ENCODE measurements at places on chromosomes 16 and 17. TPM values are rescaled to one million over a fixed set of nuclear protein-coding genes. Genes with fewer than 3 reads are reported as not detected.

The STUB1 gene
- 122 TPM for polyA plus RNA-seq

The ATAD5 gene
- polyA plus RNA-seq = 1.1 TPM

The PPL gene
- polyA plus RNA-seq = 14.3 TPM

The PKMYT1 gene
- 5.3 TPM for polyA plus RNA-seq

The CFAP119 gene
- polyA plus RNA-seq = 19.6 TPM

The KRT24 gene
- polyA plus RNA-seq = 1.9 TPM

The SPSB3 gene
- 282 TPM for polyA plus RNA-seq

The STH gene
- not detected for polyA plus RNA-seq

The KRT25 gene
- 1.0 TPM for polyA plus RNA-seq

The TAC4 gene
- polyA plus RNA-seq = 0.32 TPM

The TSPOAP1 gene
- polyA plus RNA-seq = 45.2 TPM

The GINS2 gene
- 1.4 TPM for polyA plus RNA-seq

The MT1G gene
- polyA plus RNA-seq = 353 TPM

The ZNF19 gene
- polyA plus RNA-seq = 3.2 TPM

The PRRT2 gene
- 1.0 TPM for polyA plus RNA-seq

The AOC3 gene
- 16.0 TPM for polyA plus RNA-seq

DNA sequence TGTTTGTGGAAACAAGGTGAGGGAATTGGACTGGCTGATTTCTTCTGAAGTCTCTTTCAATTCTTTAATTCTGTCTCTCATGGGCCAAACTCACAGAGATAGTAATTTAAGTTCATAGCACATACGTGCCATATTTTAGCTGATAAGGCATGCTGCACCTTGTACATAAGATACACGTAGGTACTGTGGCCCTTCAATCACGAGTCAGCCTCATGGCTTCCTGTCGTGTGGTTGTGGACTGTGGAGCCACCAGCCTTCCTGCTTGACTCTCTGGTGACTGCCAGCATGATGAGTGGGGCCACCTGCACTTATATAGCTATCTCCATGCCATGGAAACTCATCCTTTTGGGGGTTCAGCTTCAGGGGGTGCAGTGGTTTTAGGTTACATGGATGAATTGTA lies 25.1 kb downstream of the KSR1 start:
- H3K27me3 ChIP-seq = no peaks in the 10 kb centered on the region
- no peak for DNase-seq
- H3K27ac ChIP-seq = no peak overlapping the region
- no peaks in the 10 kb centered on the region for H3K36me3 ChIP-seq
- peaks cover 23% of the 10 kb centered on the region for H3K4me1 ChIP-seq

DNA sequence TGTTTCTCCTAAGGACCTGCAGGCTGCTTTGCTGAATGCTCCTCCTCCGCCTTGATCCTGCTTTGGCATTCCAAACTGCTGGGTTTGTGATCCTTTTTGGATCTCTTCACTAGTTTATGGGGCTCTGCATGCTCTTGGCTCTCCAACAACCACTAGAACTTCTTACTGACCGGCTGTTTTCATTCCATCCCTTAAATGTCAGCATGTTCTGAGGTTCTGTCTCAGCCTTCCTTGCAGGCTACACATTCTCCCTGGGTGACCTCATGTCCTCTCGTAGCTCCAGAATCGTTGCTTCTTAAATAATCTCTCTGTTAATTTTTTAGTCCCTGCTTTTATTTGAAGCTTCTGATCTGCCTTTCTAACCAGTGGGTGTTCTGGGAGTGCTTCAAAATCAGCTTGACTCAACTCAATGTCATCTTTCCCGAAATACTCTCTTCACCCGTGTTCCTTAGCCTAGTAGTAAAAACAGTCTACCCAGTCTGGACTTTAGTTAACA lies 119.0 kb upstream of the HS3ST2 start:
- no peak overlapping the region for H3K27ac ChIP-seq
- H3K4me3 ChIP-seq = no peak overlapping the region
- no peaks in the 10 kb centered on the region for H3K36me3 ChIP-seq
- H3K27me3 ChIP-seq = no peaks in the 10 kb centered on the region
- no peaks in the 10 kb centered on the region for H3K4me1 ChIP-seq

GRCh38 chr17:68381076-68381900 lies 76.0 kb downstream of the WIPI1 start:
- DNase-seq = no peak
- no peak overlapping the region for H3K27ac ChIP-seq
- peaks cover 27% of the 10 kb centered on the region for H3K4me1 ChIP-seq
- no peaks in the 10 kb centered on the region for H3K36me3 ChIP-seq

GRCh38 chr17:73304438-73304837 lies 7.4 kb downstream of the CDC42EP4 start:
- H3K27ac ChIP-seq = peak overlapping the region; percentile 73
- peaks cover 4% of the 10 kb centered on the region for H3K27me3 ChIP-seq
- no peak overlapping the region for H3K4me3 ChIP-seq
- DNase-seq = no peak
- H3K4me1 ChIP-seq = peaks cover 8% of the 10 kb centered on the region
- no peaks in the 10 kb centered on the region for H3K36me3 ChIP-seq

DNA sequence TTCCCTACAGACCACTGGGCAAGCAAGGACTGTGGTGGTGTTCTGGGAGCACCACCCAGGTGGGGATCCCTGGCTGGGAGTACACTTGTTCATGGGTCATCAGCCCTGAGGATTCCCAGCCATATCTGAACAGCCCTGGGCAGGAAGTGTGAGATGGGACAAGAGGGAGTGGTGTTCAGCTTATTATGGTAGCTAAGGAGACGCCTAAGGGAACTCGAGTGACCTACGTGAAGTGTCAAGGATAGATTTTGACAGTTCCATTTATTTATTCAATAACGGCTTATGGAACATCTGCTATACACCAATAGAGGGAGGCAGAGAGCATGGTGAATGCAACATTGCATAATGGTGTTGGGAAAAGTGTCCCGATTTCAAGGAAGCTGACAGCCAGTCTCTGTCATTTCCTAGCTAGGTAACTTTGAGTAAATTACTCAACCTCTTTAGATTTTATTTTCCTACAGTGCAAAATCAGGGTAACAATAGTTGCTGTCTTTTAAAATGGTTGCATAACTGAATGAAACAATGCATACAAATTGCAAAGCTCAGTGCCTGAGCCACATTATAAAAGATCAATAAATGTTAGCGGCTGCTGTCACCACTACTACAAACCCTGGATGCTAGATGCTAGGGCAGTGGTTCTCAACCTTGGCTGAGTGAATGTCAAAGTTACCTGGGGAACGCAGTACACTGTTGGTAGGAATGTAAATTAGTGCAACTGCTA lies 534.1 kb downstream of the GRIN2A start:
- H3K27ac ChIP-seq = no peak overlapping the region
- no peak for DNase-seq
- no peaks in the 10 kb centered on the region for H3K27me3 ChIP-seq
- no peaks in the 10 kb centered on the region for H3K4me1 ChIP-seq
- H3K4me3 ChIP-seq = no peak overlapping the region
- H3K36me3 ChIP-seq = no peaks in the 10 kb centered on the region

DNA sequence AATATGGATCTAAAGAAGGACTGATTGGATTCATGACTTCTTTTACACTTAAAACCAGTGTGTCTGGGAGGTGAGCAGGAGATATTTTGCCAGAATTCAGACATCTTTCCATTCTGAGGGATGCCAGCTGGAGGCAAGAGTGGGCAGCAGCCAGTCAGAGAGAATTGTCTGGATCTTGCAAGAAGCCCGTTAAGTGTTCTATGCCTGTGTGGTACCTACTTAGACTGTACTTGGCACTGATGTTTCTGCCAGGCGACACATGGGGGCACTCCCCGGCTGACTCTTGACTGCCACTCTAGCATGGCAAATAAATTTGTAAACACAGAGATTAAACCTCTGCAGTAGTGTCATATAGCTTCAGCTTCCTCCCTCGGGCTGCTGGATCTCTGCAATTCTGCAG lies 247.7 kb downstream of the UTP18 start:
- H3K4me1 ChIP-seq = no peaks in the 10 kb centered on the region
- no peak overlapping the region for H3K27ac ChIP-seq
- no peak overlapping the region for H3K4me3 ChIP-seq
- no peaks in the 10 kb centered on the region for H3K36me3 ChIP-seq

- H3K4me3 ChIP-seq = no peak overlapping the region
- H3K4me1 ChIP-seq = peaks cover 14% of the 10 kb centered on the region
- peaks cover 76% of the 10 kb centered on the region for H3K36me3 ChIP-seq
- H3K27me3 ChIP-seq = no peaks in the 10 kb centered on the region
- H3K27ac ChIP-seq = no peak overlapping the region
Measured at GRCh38 chr16:2455081-2455845, 4.6 kb upstream of the TEDC2 start.

GRCh38 chr17:9828296-9829295 lies 2.9 kb downstream of the GLP2R start:
- H3K4me1 ChIP-seq = no peaks in the 10 kb centered on the region
- no peaks in the 10 kb centered on the region for H3K27me3 ChIP-seq
- no peak overlapping the region for H3K27ac ChIP-seq
- H3K36me3 ChIP-seq = no peaks in the 10 kb centered on the region
- H3K4me3 ChIP-seq = no peak overlapping the region

DNA sequence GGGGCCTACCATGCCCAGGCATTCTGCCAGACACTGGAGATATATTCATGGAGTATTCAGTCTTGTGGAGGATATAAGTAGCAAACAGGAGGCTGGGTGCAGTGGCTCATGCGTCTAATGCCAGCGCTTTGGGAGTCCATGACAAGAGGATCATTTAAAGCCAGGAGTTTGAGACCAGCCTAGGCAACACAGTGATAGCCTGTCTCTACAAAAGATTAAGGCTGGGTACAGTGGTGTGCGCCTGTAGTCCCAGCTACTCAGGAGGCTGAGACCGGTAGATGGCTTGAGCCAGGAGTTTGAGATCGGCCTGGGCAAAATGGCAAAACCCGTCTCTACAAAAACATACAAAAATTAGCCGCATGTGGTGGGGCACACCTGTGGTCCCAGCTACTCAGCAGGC lies 37.7 kb upstream of the CDH3 start:
- no peak overlapping the region for H3K4me3 ChIP-seq
- no peak overlapping the region for H3K27ac ChIP-seq
- H3K27me3 ChIP-seq = no peaks in the 10 kb centered on the region

GRCh38 chr17:78588258-78589030 lies 11.2 kb upstream of the DNAH17 start:
- H3K36me3 ChIP-seq = no peaks in the 10 kb centered on the region
- no peak for DNase-seq
- H3K4me3 ChIP-seq = no peak overlapping the region
- no peaks in the 10 kb centered on the region for H3K4me1 ChIP-seq
- H3K27me3 ChIP-seq = peaks cover 13% of the 10 kb centered on the region

GRCh38 chr16:78584213-78584860 lies 484.9 kb downstream of the WWOX start:
- no peak overlapping the region for H3K27ac ChIP-seq
- no peaks in the 10 kb centered on the region for H3K27me3 ChIP-seq
- DNase-seq = no peak

GRCh38 chr16:66653581-66654350 lies 42.8 kb downstream of the CMTM4 start:
- H3K4me1 ChIP-seq = peaks cover 9% of the 10 kb centered on the region
- H3K36me3 ChIP-seq = no peaks in the 10 kb centered on the region
- no peak overlapping the region for H3K27ac ChIP-seq
- no peak for DNase-seq
- no peaks in the 10 kb centered on the region for H3K27me3 ChIP-seq

DNA sequence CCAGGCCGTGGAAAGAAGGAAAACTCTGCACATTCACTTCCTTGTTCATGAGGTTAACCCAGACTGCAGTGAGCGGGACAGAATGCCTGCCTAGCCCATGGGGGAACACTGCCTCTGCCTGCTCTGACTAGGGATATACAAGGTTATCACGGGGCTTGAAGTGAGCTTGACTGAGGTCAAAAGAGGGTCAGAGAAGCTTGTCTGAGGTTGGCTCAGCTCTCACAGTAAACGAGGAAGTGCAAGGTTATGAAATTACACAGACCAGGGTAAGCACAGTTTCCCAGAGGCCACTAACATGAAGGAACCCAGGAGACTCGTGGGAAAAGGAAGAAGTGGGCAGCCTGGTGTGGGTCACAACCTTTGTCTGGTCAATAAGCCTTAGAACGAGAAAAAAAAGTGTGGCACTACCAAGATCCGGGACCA lies 28.7 kb downstream of the HIC1 start:
- no peaks in the 10 kb centered on the region for H3K27me3 ChIP-seq
- peaks cover 60% of the 10 kb centered on the region for H3K36me3 ChIP-seq

DNA sequence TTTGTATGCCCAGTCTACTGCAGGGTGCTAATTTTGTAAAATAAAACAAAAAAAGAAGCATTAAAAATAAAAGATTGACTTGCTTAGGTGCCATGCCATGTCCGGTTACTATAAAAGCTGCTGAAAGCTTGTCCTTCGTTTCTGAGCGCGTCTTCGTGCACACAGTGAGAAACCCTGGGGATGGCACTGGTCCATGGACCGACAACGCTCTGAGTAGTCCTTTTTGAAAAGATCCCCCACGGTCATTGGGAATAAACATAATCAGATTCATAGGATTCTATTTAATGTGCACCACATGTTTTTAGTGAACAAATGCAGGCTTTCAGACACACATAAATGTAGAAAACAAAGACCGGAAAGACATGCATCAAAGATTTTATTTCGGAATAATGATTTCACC lies 146.3 kb downstream of the XYLT1 start:
- no peaks in the 10 kb centered on the region for H3K27me3 ChIP-seq
- no peaks in the 10 kb centered on the region for H3K4me1 ChIP-seq
- H3K36me3 ChIP-seq = no peaks in the 10 kb centered on the region
- DNase-seq = no peak
- no peak overlapping the region for H3K27ac ChIP-seq

DNA sequence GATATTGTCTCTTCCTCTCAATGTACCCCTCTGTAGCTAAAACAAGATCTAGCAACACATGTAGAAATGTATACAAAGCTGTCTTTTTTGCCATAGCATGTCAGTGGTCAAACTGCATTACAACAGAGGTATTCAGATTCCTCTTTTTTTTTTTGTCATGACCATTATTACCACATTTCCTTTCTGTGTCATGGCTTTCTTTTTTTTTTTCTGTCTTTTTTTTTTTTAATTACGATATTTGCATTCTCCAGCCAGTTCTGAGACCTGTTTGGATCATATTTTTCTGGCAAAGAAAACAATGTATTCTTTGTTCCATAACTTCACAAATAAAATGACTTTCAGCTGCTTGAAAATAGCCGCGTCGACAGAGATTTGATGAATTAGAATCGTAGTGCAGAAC lies 27.4 kb upstream of the CAPNS2 start:
- H3K27ac ChIP-seq = no peak overlapping the region
- H3K4me3 ChIP-seq = no peak overlapping the region
- no peaks in the 10 kb centered on the region for H3K27me3 ChIP-seq
- DNase-seq = no peak
- H3K36me3 ChIP-seq = no peaks in the 10 kb centered on the region

- peak within 1 kb of the TSS; percentile 45 for H3K4me3 ChIP-seq
- DNase-seq = peak; percentile 87
- H3K4me1 ChIP-seq = peaks cover 35% of the 10 kb centered on the region
Measured at GRCh38 chr17:65137021-65137939, at the start of gene RGS9. TSS of gene RGS9 (plus strand) at chr17:65137370. CDS start at chr17:65137541, 171 bp downstream.

DNA sequence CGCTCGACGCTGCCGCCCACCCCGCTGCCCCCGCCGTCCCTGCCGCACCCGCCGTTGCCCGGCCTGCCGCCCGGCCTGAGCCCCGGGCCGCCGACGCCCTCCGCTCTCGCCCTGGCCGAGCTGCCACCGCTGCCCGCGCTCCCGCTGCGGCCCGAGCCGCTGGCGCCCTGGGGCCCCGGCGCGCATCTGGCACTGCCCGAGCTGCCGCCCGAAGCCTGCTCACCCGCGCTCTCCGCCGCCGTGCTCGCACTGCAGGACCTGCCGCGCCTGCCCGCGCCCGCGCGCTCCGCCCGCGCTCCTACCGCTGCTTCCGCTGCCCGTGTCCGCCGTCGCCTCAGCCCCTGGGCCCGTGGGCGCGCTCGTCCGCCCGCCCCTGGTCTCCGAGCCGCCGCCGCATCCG lies 8.4 kb upstream of the CLDN9 start:
- DNase-seq = no peak
- H3K4me3 ChIP-seq = peak overlapping the region; percentile 61
- H3K4me1 ChIP-seq = peaks cover 23% of the 10 kb centered on the region
- no peak overlapping the region for H3K27ac ChIP-seq
